NCI-H82 (cell line): ENCODE measurements at places on chromosomes 1 and 21.

- DNase-seq, result no peak
Observed at GRCh38 chr1:193264313-193265065, 78.1 kb upstream of the B3GALT2 start.

GRCh38 chr21:31233711-31234110 lies 110.3 kb downstream of the TIAM1 start:
- no peak for DNase-seq

DNA sequence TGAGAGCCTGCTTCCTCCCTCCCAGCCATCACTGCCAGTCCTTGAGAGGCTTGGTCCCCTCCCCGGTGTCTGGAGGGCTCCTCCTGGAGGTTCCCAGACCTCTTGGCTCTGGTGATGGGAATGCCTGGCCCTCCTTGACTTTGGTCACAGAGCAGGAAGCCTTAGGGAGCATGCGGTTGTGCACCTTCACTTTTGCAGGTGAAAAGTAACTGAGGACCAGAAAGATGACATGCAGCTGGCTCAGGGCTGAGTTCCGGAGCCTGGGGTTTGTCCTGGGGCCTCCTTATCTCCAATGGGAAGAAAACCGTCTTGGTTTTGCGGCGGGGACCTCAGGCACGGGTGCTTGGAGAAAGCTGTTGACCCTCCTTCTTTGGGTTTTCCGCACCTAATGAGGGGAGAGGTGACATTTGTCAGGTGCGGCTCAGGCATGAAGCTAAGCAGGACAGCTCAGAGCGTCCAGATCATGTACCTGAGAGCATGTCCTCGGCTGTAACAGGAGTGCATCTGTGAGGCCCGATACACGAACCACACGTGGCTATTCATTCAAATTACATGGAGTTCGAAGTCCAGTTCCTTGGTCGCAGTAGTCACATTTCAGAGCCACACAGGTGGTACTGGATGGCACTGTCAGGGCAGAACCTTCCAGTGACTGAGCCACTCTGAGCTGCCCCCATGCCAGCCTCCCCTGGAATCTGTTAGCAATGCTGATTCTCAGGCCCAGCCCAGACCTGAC lies 608 bp upstream of the MX2 start:
- no peak for DNase-seq

- DNase-seq, result no peak
Observed at GRCh38 chr21:15522148-15522547, 207.6 kb upstream of the USP25 start.

- DNase-seq, result no peak
Observed at GRCh38 chr1:96641282-96641681, 80.3 kb upstream of the PTBP2 start.

- peak; percentile 32 for DNase-seq
Observed at GRCh38 chr1:32242341-32242851, 4.6 kb upstream of the FAM167B start.

DNA sequence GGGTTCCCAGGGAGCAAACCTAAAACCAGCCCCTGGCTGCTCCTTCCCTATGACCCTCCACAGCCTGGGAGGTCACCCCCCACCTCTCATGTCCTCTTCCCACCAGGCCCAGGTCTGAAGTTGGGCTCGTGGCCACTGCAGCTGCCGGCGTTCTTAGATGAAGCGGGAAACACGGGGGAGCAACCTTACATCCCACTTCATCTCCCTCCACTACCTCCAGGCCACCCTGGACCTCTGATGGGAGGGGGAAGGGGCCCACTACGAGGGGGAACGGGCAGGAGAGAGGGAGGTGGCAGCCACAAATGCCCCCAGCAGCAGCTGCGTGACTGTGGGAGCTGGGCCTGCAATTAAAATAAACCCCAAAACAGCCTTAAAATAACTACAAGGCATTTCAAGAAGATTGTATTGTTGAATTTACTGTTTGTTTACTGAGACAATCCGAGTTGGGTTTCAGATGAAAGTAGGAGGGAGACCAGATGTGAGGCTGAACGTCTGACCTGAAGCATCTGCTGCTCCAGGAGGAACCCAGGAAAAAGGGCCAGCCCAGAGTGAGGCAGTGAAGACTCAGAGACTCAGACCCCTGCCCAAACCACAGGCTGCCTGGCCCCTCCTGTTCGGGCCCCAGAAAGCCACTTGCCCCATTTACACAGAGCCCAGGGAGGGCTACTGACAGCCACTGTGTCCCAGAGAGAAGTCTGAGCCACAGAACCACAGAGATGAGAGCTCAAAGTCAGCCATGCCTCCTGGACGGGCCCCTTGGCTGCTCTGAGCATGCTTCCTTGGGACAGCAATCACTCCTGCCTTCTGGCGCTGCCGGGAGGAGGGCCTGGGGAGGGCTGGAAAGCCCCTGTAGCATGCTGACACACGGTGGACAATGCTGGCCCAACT lies 59.8 kb downstream of the GLIS1 start:
- DNase-seq, result no peak
